Effector memory CD8-positive, alpha-beta T cell (primary cell): ENCODE measurements at places on chromosomes 13 and 19.

DNA sequence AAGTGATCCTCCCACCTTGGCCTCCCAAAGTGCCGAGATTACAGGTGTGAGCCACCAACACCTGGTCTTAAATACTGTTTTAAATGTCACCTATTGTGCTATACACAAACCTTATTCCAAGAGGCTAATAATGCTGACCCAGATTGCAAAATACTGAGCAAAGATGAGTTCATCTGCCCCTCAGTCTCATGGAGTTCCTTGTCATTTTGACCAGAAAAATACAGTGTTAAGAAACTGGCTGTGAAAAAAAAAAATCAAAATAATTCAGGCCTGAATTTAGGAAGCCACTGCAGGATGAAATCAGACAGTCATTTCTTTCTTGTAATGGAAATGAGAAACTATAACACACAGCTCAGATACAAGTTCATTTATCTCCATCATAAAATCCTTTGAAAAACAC is 59.9 kb downstream of the TBC1D4 start:
- no peak for DNase-seq

DNA sequence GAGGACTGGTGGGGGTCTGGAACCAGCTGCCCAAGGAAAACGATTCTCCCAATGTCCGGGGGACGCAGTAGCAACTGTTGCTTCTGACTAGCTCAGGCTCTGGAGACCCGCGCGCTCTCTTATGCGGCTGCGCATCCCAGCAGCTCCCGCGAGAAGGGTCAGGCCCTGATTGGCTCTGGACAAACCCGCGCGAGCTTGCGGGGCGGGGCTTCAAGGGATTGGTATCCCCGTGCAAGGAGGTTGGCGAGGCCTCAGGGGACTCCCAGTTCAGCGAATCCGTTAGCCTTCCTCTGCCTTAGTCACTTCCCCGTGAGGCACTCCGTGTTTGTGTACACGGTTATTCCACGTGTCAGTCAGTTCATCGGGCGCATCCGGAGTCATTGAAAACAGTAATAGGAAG is 20.2 kb downstream of the SIGLECL1 start:
- no peak for DNase-seq

GRCh38 chr19:54207983-54208783 is 7.5 kb downstream of the RPS9 start:
- DNase-seq = no peak

DNA sequence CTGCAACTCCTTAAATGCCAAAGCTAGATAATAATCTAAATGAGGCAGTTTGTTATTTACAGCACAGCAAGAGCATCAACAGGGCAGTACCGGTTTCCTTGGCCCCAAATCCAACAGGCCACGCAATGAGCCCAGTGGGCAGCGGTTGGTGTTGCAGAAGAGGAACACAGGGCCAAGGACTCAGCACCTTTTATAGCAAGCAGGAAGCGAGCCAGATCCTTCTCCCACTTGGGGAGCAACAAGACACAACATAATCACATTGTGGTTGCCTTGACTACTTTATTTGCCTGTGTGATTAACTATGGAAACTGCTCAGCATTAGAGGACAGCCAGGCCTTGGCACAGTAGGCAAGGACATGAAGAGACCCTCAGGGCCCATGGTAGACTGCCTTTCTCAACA is 67.1 kb upstream of the HTR2A start:
- DNase-seq = no peak

GRCh38 chr19:7636691-7637373 is at the start of gene STXBP2:
Gene STXBP2, plus strand, starts transcription at chr19:7637110. Its CDS starts 40 bp downstream, at chr19:7637150.
- DNase-seq = peak; percentile 92

DNA sequence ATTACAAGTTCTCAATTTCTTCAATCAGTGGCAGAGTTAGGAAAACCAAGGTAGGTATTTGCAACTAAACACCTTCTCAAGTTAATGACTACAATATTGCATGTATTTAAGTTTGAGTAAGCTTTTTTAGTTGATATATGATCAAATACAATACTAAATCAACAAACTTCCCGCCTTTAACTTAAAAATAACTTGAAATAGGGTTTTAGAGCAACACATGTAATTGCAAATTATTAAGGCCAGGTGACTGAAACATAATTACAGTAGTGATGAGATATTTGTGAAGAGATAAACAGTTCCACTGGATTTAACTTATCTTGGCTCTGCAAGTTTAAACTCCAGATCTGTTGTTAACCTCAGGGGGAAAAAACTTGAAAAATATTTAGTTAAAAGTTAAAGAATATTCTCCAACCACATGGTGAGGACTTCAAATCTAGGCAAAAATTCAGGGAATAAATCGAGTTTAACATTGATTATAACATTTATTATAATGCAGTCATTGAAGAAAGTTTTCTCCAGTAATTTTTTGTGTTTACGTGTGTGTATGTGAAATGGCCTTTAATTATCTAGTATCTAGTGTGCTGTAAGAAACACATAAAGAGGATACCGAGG is 3.6 kb downstream of the DACH1 start:
- no peak for DNase-seq

GRCh38 chr13:38160131-38160530 is 189.5 kb upstream of the UFM1 start:
- no peak for DNase-seq

GRCh38 chr13:27500806-27501534 is 50.6 kb upstream of the MTIF3 start:
- no peak for DNase-seq

DNA sequence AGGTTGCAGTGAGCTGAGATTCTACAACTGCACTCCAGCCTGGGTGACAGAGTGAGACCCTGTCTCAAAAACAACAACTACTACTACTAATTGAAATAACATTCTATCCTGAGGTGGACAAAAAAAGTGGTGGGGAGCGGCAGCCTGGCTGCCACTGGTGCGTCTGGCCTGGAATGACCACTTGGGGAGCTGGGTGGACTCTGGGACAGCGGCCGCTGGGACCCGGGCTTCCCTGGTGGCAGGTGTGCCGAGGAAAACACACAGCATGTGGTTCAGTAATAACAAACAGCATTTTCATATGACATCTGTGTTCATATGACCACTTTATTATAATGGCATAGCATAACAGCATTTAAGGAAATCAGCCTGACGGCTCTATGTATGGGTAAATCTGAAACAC is 33.9 kb downstream of the TFDP1 start:
- no peak for DNase-seq

DNA sequence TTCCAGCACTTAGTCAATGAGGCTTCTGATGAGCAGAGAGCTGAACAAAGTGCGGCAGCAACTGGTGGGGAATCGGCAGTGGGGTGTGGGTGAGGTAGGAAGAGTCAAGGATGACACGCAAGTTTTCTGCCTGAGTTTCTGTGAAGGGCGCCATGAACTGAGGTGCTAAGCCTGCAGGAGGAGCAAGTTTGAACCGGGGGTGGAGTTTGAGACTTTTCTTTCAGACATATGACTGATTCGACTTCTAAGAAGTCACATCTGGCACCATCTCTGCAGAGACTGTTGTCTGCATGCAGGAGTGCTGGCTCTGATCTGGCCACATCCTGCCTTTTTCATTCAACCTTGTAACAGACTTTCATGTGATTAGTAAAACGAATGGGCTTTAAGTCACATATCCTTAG is 14.8 kb upstream of the GPI start:
- peak; percentile 64 for DNase-seq

DNA sequence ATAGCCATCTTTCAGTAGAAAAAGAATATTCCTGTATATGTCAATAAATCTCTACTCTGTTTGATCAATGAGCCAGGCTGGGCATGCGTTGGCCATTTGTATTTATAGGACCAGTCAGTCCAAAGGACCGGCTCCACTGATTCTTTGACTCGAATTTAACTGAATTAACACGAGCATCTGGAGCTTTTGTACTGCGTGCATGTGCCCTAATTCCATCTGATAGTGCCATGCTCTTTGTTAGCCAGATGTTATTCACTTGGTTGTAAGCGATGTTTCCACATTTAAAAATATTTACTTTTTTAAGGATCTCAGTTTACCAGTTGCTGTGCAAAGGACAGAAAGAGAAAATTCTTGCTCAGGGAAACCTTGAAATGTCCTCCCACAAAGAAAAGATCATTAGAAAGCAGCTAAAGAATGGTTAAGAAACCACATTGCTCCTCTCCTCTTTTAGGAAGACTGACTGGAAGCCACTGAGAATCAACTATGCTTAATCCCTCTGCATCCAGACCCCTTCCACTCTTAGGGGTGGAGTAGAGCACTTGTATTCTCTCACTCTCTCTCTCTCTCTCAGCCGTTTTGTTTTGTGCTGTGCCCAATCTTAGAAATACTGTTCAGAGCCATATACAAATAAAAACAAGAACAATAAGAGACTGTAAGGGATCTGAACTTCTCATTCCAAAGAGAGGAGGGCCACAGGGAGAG is 165.8 kb downstream of the DCLK1 start:
- no peak for DNase-seq

- no peak for DNase-seq
Measured at GRCh38 chr13:109868578-109869311, 82.4 kb upstream of the IRS2 start.
